Stimulated activated CD8-positive, alpha-beta memory T cell treated with anti-CD3 and anti-CD28 coated beads, Interleukin-4, amount 100 ng/mL, for 1 hour (primary cell): ENCODE measurements at places on chromosomes 12 and 14.

DNA sequence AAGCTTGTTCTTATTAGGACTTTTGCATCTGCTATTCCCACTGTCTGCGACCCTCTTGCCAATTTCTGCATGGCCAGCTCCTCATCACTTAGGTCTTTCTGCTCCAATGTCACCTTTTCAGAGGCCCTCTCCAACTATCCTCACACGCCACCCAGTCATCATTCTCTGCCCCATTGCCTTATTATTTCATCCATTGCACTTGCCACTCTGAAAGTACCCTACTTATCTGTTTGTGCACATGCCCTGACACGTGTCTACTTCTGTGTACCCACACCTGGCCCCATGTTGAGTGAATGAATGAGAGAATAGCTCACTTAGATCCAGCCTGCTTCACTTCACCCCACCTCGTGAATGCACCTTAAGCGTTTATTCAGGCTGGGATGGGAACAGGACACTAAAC is 218.7 kb upstream of the TBX3 start:
- DNase-seq = no peak

DNA sequence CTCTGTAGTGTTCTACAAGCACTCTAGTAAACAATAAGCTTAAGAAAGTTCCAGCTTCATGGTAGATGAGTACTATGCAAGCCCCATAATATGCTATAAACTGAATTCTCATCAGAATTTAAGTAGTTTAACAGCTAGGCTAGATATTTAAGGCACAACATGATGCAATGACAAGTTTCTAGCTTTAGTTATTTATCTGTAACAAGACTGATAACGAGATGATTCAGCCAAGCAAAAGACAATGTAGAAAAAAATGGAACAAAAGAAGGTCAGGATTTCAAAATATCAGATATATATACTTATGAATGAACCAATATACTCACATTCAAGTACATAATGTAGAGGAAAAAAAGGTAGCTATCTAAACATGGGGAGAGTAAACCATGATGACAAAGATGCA is 61.0 kb upstream of the RERGL start:
- no peak for DNase-seq

DNA sequence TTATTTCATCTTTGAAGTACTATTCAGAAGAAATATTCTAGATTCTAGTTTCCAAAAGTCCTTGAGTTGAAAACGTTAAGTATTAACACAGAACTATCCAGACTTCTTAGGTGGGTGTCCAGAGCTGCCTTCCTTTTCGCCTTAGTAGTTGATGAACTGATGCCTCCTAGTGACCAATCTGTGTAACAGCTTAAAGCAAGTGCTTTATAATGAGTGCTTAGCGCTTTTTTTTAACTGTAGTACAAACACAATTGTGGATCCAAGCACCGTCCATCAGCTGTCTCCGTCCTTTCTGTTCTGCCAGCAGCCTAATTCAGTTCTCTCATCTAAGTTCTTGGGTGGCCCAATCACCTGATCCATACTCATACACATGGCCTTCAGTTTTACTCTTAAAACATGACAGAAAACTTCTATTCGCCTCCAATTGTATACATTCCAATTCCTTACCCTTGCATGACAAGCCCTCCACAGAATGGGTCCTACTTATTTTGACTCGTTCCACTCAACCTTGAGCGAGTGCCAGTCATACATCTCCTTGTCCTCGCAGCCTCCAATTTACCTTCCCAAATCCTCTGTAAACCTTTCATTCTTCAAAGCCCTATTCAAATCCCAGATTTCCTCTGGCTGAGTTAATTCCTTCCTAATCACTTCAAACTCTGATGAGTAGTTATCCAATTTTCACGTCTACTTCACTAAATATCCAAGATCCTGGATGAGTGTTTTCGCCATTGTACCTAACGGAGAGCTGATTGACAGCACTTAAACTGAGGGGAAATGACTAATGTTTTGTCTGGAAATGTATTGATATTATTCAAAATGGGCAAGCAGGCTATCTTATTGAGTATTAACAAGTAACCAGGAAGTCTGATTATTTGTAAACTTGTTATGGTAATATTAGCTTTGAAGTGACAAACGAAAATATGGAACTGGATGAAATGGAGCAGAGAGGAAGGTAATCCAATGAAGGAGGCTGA is 5.8 kb upstream of the PHLDA1 start:
- DNase-seq = no peak

DNA sequence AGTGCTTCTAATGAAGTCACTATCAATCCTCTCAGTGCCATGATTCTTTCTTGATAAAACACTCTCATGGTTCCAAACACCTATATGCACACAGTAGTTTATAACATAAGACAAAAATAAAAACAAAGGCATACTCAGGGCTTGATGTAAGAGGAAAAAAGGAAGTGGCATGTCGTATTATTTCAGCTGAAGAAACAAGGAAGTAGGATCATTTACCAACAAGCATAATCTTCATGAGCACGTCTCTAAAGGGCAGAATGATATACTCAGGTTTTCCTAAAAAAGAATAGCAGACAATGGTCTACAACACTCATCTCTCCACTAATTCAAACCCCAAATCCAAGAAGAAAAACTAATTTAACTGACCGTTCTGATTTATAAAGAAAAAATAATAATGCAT is 33.9 kb downstream of the NUMB start:
- DNase-seq = no peak

DNA sequence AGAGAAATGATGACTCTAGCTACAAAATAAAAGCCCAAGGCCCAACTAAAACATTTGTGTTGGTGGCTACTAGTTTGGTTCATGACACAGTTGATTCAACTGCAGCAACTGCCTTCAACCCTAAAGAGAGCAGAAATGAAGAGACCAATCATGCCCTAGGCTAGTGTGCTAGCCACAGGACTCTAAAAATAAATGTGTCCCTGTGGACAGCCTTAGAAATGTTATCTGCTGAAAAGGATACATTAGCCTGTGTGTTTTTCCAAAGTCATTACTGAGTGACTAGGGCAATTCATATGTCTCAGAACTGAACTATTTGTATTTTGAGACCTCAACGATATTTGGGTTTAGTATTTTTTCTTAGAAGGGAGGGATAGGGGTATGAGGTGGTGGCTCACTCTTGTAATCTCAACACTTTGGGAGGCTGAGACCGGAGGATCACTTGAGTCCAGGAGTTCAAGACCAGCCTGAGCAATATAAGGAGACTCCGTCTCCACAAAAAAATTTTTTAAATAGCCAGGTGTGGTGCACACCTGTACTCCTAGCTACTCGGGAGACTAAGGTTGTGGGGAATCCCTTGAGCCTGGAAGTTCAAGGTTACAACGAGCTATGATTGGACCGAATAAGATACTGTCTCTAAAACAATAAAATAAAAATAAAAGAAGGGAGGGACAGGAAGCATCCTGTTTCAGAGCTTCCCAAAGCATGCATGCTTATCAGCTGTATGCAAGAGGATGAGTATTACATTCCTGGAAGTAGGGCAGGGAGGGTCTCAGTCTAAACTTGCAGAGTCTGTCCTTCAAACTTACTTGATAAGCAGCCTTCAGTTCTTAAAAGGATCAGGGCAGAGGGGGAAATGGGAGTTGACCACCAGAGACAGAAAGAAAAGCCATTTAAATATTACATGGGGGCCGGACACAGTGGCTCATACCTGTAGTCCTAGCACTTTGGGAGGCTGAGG is 29.6 kb upstream of the NAP1L1 start:
- no peak for DNase-seq

GRCh38 chr14:90815822-90816662 is at the start of gene TTC7B:
TSS of gene TTC7B (minus strand) at chr14:90816430. CDS start at chr14:90816295, 135 bp downstream.
- DNase-seq = no peak

- no peak for DNase-seq
Measured at GRCh38 chr14:22471545-22472121, 117.4 kb downstream of the DAD1 start.

GRCh38 chr12:45974171-45974719 is 16.1 kb downstream of the SCAF11 start:
- no peak for DNase-seq

DNA sequence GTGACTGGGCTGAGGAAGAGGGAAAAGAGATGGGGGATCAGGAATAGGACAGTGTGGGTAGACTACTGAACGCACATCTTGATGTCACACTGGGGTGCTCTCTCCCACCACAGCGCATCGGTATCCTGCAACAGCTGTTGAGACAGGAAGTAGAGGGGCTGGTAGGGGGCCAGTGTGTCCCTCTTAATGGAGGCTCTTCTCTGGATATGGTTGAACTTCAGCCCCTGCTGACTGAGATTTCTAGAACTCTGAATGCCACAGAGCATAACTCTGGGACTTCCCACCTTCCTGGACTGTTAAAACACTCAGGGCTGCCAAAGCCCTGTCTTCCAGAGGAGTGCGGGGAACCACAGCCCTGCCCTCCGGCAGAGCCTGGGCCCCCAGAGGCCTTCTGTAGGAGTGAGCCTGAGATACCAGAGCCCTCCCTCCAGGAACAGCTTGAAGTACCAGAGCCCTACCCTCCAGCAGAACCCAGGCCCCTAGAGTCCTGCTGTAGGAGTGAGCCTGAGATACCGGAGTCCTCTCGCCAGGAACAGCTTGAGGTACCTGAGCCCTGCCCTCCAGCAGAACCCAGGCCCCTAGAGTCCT is 6.9 kb downstream of the C1QL4 start:
- DNase-seq = no peak

DNA sequence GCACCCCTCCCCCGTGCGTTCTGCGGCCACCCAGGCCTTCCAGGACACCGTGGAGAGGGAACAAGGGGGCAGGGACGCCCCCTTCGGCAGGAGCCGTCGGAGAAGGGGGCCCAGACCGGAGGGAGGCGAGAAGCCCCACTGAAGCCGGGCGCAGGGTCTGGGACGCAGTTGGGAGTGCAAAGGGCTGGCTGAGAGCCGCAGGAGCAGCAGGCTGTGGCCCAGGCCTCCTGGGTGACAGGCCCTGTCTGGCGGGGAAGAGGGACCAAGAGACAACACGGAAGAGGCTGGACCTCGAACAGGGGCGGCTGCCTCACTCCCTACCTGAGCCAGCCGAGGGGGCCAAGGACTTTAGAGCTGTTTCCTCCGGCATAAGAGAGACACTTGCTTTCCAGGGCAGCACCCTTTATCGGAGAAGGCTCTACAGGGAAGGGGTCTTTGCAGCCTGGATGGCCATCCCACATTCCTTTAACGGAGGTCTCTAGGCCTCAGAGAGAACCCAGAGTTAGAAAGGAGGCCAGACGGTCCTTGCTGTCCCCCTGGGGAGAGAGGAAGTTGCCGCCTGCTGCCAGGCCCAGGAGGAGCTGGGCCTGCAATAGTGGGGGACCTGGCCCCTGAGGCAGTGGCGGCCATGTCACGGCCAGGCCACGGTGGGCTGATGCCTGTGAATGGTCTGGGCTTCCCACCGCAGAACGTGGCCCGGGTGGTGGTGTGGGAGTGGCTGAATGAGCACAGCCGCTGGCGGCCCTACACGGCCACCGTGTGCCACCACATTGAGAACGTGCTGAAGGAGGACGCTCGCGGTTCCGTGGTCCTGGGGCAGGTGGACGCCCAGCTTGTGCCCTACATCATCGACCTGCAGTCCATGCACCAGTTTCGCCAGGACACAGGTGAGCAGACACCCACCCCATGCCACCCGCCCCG is 1.3 kb downstream of the DTX1 start:
- DNase-seq = no peak

DNA sequence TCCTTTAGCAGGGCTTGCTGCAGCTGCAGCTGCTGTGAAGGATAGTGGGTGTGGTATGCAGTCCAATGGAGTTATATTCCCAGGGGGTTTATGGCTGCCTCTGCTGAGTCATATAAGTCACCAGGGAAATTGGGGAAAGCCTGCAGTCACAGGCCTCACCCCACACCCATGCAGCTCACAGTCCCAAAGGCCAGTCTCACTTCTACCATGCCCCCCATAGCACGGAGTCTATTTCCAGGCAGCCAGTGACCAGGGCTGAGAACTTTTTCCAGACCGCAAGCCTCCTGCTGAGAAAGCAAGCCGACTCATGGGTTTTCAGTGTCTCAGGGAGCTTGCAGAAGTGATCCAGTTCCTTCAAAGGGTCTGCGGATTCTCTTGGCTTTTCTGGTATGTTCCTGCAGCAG is 322.4 kb upstream of the CLEC14A start:
- no peak for DNase-seq

GRCh38 chr12:62914443-62915203 is 20.3 kb downstream of the PPM1H start:
- no peak for DNase-seq

DNA sequence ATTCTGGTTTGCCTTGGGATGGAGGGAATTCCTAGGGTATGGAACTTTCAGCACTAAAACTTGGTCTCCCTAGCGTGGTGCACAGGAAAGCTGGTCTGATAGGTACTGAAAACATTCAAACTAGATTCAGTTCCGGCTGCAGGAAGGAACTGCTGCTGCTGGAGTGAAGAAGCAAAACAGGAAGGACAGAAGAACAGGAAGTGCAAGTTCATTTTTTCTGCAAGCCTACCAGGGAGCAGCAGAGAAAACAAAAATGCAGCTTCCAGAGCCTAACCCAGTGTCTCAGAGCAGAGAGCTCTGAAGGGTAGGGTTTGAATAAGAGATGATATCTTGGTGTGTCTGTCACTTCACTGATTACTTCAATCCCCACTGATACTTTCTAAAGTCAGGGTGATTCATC is 165.2 kb downstream of the VRK1 start:
- no peak for DNase-seq

DNA sequence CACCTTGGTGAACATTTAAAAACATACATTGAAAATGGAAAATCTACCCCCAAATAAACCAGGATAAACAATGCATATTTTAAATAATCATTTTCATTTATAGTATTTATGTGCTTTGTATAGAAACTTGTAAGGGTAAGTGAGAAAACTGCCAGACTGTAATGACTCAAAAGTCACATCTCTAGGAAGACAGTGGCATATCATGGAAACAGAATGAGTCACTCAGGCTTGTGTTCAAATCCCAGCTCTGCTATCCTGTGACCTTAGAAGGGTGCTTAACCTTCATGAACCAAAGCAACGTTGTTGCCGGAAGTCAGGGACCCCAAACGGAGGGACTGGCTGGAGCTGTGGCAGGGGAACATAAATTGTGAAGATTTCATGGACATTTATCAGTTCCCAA is 142.7 kb downstream of the CEP128 start:
- DNase-seq = no peak

GRCh38 chr12:3233797-3234196 is 156.6 kb downstream of the TSPAN9 start:
- DNase-seq = no peak

DNA sequence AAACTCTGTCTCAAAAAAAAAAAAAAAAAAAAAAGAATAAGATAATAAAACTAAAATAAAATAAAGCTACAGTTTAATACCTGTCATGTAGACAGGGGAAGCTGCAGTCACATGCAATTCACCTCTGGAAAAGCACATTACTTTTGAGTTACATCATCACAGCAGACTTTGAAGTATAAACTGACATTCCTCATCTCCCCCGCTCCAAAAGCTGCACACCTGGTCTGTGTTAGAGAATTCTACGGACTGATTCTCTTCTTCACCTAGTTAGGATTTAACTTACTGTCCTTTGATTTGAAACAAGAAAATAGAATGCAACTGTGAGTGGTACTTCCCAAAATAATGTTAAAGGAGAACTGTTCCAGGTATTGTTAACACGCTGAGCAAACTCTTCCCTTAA is 25.1 kb downstream of the SPPL3 start:
- no peak for DNase-seq
